ENCODE measurements at places on chromosomes 1 and 21.
A peak's percentile ranks its signal among the peaks of the same experiment; 100 is the strongest.

GRCh38 chr1:157844089-157844830 is 2.7 kb upstream of the CD5L start:
- no peak for DNase-seq

DNA sequence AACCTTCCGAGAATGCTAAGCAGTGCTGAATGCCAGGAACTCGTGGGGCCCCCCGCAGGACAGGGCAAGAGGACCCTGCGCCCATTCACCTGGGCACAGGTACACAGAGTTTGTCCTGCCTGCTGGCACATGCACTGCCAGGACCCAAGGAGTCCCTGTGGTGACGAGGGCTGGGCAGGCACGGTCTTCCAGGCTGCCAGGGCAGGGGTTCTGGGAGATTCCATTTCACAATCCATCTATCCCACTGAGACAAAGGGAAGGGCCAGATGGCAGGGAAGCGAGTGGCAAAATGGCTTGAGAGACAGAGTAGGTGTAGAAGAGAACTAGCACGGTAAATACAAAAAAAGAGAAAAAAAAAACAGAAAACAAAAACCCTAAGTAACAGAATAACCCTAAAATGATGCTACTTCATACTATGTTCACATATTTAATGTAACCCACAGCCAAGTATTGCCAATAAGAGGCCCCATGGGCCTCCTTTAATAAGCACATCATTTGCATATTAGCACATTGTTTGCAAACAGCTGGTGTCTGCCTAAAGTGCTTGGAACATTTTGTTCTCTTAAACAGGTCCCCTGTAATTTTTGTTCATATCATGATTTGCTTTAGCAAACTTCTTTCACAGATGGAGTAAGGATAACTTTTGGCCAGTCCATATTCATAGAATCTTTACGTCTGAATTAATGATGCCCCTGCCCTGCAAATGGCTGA is 83.8 kb downstream of the STUM start:
- DNase-seq: no peak

GRCh38 chr1:198771563-198772153 is 132.8 kb downstream of the PTPRC start:
- DNase-seq: no peak

DNA sequence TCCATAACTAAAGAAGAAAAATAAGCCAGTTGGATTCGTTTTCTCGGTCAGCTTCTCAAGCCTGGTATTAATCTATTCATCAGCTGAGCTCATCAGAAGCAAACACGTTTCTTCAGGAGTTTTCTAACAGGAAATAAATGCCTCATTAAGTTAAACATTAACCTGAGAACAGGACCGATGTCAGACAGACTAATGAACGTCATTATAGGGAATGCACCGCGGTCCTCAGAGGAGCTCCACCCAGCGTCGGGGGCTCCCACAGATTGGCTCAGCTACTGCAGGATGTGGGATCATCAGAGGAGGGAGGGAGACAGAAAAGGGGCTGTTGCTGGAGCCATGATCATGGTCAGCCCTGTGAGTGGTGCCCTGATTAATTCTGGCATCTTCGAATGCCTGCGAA is 615.4 kb downstream of the PTPRU start:
- DNase-seq: no peak

GRCh38 chr1:7533006-7533405 is 238.1 kb upstream of the VAMP3 start:
- DNase-seq: no peak

GRCh38 chr1:231508941-231509340 is 19.5 kb upstream of the TSNAX start:
- no peak for DNase-seq

DNA sequence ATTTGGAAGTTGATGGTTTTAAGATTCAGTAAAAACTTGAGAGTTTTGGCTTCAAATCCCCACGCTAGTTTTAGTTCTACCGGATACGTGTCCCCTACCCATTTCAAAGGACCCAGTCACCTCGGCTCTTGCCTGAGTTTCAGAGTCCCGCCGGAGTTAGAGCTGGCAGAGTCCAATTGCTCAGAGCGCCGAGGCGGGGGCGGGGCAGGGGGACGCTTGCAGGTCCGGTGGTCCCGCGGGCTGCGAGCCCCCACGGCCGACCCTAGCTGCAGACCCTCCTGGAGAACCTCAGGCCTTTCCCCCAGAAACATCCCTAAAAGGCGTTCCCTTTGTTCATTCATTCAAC is 765 bp upstream of the VPS45 start:
- DNase-seq: no peak

DNA sequence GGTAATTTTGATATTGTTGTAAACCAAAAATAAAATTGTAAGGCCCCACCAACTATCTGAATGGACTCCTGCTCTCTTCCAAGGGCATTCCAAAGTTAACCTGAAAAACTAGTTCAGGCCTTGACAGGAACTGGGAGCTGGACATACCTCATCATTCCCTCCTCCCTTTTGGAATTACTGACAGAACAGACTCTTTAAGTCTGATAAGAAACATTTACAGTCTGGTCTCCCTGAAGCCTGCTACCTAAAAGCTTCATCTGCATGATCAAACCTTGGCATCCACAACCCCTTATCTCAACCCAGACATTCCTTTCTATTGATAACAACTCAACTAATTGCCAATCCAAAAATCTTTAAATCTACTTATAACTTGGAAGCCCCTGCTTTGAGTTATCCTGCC is 123.8 kb downstream of the TLR5 start:
- no peak for DNase-seq

- no peak for DNase-seq
Observed at GRCh38 chr1:179632868-179633267, 41.2 kb downstream of the TDRD5 start.

GRCh38 chr1:97791251-97791650 is 129.6 kb downstream of the DPYD start:
- no peak for DNase-seq

GRCh38 chr1:209780268-209780667 is 4.1 kb downstream of the C1orf74 start:
- no peak for DNase-seq

- DNase-seq: no peak
Observed at GRCh38 chr1:98903726-98904125, 100.9 kb downstream of the PLPPR5 start.

DNA sequence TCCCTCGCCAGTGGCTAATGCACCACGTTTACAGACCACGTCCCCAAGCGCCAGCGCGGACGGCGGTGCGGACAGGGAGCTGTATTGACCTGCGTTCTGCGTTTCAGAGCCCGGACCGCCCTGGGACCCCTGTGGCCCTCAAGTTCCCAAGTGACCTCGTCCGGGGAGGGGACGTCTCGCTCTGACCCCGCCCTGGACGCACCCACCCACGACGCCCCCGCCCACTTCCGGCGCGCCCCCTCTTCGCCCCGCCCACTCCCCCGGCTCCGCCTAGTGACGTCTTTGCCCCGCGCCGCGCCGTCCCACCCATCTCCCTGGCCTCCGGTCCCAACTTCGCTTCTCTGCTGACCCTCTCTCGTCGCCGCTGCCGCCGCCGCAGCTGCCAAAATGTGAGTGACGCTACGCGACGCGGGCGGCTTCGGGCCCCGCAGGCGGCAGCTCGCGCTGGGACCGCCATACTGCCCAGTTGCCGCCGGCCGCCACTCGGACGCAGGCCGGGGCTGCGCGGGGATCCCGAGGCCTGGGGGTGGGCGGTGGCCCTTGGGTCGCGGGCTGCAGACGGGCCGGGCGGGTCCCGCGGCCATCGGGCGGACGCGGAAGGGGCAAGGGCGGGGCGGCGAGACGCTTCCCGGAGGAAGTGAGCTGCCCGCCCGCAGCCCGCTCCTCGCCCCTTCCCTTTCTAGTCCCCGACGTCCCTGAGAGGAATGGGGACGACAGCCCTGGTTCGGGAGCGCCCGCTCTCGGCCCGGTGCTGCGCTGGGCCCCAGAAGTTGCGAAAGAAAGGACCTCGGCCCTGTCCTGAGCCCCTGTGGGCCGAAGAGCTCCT is at the start of gene VAMP3:
VAMP3 (plus strand) TSS at position 300 of the 826 bp plus-strand sequence; CDS start at position 388, 88 bp downstream.
- peak; percentile 74 for DNase-seq

DNA sequence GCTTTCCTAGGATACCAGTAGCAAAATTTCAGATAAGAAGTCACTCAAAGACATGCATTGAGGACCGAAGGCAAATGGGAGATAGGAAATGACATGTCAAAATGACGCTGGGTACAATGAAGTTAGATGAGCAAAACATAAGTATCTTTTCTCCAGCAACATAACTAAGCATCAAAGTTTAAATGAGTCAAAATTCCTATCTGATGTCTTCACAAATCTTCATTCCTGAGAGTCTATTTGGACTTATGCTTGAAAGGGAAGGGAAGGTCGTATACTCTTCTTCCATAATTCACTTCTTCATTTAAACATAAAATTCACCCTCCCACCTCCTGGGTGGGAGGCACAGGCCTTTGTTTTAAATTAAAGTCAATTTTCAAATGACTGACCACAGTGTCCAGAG is 4.1 kb upstream of the TMEM81 start:
- DNase-seq: no peak

DNA sequence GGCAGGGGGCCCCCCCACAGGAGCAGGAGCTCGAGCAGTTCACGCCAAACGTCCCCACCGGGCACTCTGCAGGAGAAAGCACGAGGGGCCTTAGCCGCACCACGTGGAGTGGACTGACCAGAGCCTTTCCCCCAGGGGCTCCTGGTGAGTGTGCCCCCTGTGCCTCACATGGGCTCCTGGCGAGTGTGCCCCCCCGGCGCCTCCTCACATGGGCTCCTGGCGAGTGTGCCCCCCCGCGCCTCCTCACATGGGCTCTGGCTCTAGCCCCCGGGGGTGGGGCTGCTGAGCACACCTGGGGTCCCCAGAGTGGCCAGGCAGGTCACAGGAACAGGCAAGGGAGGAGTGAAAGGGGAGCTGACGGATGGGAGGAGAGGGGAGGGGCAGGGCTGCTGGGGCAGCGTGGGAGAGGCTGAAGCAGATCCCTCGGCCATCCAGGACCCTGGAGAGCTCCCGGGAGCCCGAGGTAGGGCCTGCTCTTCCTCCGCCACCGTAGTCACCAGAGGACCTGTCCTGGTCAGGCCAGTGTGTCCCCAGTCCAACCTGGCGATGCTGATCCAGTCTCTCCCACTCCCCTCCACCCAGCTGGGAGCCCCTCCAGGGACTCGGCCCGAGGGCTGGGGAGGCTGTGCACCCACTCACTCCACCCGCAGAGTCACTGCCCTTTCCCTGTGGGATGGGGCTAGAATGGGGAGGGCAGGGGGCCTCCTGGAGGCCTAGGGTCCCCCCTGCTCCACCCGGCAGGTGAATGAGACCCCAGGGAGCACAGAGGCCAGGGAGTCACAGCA is 47.6 kb downstream of the ARHGEF16 start:
- DNase-seq: no peak

- no peak for DNase-seq
Observed at GRCh38 chr1:55868026-55868425, 652.9 kb upstream of the USP24 start.

GRCh38 chr1:183089025-183089639 is 65.9 kb downstream of the LAMC1 start:
- DNase-seq: no peak

- no peak for DNase-seq
Observed at GRCh38 chr1:241362350-241362749, 5.3 kb upstream of the RGS7 start.

DNA sequence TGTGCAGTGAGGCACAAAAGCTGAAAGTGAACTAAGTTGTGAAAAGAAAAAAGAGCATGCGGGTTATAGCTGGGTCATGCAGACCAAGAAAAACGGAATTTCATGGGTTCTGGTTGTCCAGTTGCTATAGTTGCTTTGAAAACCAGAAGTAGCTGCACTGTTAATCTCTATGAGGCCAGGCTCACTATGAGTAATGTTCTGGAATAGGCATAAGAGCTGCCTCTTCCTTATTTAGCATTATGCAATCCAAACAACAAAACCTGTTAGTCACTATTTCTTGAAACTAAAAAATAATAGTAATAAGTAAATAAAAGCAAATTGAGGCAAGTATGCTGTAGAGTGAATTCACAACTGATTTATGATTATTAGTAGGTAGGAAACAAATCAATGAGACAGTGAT is 1383.7 kb downstream of the MRPL39 start:
- DNase-seq: no peak

DNA sequence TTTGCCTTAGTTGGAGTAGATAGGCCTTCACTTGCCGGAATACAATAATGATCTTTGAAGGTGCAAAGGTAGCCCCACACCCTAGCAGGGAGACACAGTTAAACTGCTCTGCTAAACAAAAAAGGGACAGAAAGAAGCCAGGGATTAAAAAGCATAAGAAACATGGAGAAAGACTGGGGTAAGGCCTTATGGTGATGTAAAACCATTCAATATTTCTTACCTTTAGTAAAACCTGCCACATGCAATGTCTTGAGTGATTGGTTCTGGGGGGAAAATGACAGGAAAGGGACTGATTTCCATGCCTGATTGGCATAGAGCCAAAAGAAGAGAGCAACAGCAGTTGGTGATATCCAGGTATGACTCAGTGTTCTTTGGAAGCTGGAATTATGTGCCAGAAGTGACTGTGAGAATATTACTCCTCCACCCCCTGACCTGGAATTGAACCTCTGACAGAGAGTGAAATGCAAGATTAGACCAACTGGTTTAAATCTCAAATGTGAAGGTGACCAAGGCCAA is 8.1 kb downstream of the DNASE2B start:
- no peak for DNase-seq

- DNase-seq: no peak
Observed at GRCh38 chr1:43552813-43553212, 22.1 kb downstream of the PTPRF start.

GRCh38 chr1:160197231-160197630 is 6.9 kb downstream of the CASQ1 start:
- no peak for DNase-seq

GRCh38 chr1:53088616-53089300 is 26.7 kb downstream of the PODN start:
- no peak for DNase-seq

DNA sequence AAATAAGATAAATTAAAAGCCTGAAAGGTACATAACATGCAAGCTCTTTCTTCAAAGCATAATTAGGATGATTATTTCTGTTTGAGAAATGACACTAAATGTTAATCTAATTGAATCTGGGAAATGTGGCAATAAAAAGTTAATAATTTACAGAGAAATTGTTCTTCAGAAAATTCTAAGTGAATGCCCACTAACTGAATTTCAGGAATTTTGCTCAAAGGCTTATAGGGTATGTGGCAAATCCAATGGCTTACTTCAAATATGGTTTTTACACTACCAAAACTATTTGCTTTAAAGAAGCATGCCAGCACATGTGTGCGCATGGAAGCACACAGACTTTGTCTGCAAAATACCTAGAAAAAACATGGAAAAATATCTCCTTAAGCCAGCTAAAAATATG is 186.6 kb upstream of the FOXD3 start:
- no peak for DNase-seq

DNA sequence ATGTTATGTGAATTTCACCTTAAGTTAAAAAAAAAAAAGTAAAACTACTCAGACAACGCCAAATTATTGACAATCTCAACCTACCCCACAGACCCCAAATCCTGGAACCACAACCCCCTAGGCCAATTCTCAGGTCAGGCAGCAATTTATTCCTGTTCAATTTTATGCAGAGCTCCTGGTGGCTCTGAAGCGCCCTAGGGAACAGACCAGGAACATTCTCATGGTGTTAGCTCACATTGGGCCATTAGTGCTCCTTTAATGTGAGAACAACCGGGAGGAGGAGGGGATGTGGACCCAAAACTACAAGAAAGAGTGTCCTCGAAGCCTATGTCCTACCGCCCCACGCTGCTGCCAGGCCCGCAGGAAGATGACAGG is 403 bp upstream of the PSEN2 start:
- DNase-seq: no peak

All from stimulated activated CD8-positive, alpha-beta memory T cell treated with anti-CD3 and anti-CD28 coated beads, Interleukin-15, amount 100 ng/mL, for 4 hours (primary cell).